ENCODE measurements at places on chromosomes 3 and 15.

DNA sequence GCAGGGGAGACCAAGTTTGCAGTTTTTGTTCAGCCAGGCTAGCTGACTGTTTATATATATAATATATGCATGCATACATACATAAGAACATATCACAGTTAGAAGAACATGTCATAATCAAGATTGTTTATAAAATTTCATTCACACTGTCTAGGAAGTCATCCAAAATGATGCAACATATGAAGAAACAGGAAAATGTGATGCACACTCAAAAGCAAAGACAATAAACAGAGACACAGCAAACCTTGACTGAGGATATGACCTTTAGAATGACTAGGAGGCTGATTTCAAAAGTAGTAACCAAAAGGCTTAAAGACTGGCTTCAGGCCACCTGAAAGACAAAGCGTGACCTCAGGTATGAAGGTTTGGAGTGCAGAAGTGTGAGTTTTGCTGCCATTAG is 166.2 kb upstream of the NDN start:
- no peak for DNase-seq

- DNase-seq, result no peak
These were observed 1.9 kb downstream of the VGLL4 start for GRCh38 chr3:11641683-11642430.

DNA sequence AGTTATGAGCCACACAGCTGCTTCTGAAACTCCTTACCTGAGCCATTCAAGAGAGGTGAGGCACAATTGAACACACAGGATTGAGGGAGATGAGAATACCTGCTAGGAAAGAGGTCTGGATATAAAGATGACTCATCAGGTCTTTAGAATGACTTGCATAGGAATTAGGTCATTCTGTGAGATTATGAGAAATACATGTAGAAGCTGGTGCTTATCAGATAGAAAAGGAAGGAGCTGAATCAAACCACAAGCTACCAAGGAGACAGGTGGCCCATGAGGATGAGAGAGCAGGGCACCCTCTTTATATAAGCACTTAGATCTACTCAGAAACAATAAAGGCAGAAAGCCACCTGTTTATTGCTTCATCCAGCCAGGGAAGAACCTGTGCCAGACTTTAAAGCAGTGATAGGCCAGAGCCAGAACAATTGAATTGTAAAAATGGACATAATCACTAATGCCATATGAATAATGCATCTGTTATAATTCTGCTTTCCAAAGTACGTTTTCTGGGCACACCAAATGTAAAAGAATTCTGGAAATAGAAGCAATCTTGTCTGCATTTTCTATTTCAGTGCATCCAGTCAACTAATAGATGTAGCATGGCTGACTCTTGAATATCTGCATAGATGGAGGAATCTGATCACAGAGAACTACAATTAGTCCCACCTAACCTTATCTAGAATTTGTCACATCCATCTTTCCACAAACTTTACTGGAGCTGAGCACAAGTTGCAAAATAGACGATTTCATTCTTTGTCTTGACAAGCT is 74.9 kb downstream of the PIK3R4 start:
- DNase-seq, result no peak

DNA sequence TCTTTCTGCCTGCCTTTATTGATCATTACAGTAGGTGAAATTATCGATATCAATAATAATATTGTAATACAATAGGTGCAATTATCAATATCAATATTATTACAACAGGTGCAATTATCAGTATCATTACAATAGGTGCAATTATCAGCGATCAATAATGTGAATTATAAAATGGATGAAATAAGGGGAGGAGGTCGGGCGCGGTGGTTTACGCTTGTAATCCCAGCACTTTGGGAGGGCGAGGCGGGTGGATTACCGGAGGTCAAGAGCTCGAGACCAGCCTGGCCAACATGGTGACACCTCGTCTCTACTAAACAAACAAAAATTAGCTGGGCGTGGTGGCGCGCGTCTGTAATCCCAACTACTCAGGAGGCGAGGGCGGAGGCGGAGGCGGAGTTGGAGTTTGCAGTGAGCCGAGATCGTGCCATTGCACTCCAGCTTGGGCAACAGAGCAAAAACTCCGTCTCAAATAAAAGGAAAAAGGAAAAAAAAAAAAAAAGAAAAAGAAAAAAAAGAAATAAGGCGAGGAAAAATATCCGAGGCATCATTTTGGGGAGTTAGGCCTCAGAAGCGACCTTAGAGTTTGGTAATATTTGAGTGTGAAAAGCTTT is 611 bp upstream of the BNIP2 start:
- peak; percentile 28 for DNase-seq

GRCh38 chr3:102361101-102361500 is 73.7 kb upstream of the ZPLD1 start:
- no peak for DNase-seq

DNA sequence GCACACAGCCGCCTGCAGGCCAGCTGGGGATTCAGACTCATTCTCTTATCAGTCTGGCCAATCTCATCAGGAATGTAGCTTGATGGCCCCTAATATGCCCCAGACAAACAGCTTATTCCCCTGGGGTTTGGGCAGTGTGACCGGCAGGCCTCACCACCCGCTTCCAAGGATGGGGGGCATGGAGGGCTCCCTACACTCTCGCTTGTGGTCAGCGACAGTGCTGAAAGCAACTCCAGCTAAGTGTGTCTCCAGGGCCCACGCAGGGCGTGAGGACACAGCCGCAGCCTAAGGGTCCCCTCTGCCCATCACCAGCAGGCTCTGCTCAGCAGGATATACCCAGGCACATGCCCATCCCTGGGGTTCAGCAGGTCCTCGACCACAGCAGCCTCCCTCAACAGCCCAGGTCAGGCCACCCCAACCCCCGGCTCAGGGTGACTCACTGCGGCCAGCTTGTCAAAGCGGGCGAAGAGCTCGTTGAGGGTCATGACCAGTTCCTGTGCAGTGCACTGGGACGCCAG is 116.7 kb downstream of the ADCY5 start:
- DNase-seq, result no peak

GRCh38 chr15:96735632-96736240 is 405.2 kb downstream of the NR2F2 start:
- no peak for DNase-seq

- DNase-seq, result peak; percentile 30
These were observed 12.5 kb downstream of the RAB27A start for GRCh38 chr15:55277116-55277564.

DNA sequence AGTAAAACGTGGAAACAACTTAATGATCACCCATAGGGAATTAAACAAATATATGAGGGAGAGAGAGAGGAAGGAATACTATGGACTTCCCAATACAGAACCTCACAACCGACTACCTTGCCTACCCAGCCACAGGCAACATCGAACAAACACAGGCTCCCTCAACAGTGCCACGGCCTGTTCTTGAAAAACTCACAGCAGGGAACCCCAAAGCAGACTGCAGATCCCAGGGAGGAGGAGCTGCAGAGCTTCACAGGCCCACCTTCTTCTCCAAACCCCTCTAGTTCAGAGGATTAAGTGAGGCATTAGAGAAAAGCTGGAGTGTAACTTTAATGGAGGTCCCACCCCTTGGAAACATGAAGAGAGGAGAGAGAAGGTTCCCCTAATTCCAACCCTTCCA is 110.2 kb downstream of the ST8SIA2 start:
- DNase-seq, result no peak

- no peak for DNase-seq
These were observed 164.1 kb downstream of the ARRDC4 start for GRCh38 chr15:98124581-98124980.

GRCh38 chr3:1072041-1072440 is 20.8 kb upstream of the CNTN6 start:
- DNase-seq, result no peak

GRCh38 chr3:64759811-64760210 is 72.0 kb upstream of the ADAMTS9 start:
- no peak for DNase-seq

DNA sequence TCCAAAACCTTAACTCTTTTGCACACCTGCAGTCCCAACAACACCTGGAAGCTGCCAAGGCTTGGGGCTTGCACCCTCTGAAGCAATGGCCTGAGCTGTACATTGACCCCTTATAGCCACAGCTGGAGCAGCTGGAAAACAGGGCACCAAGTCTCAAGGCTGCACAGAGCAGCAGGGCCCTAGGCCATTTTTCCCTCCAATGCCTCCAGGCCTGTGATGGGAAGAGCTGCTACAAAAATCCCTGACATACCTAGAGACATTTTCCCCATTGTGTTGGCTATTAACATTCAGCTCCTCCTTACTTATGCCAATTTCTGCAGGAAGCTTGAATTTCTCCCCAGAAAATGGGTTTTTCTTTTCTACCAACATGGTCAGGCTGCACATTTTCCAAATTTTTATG is 231.0 kb downstream of the ZMAT3 start:
- DNase-seq, result no peak
